Spinal cord (tissue), 10 donors: ENCODE measurements at places on chromosomes 3 and 15. TPM values are rescaled to one million over a fixed set of nuclear protein-coding genes. Genes with fewer than 3 reads are reported as not detected.

Gene MAGEL2
- polyA plus RNA-seq: 23.1 TPM

Gene SLC15A2
- polyA plus RNA-seq: 95.5 TPM

Gene MYO5C
- 6.2 TPM for polyA plus RNA-seq

Gene SLC6A1
- 255 TPM for polyA plus RNA-seq

Gene GOLGA8G
- polyA plus RNA-seq: not detected

Gene EBLN2
- polyA plus RNA-seq: 2.2 TPM

Gene LMAN1L
- 0.29 TPM for polyA plus RNA-seq

Gene SH2D7
- 1.9 TPM for polyA plus RNA-seq

Gene FILIP1L
- 4.8 TPM for polyA plus RNA-seq

Gene PGBD4
- polyA plus RNA-seq: 2.3 TPM

Gene AMT
- 19.6 TPM for polyA plus RNA-seq
